ENCODE measurements at places on chromosomes 3 and 15.

- no peak for DNase-seq
Observed at GRCh38 chr3:190545191-190545590, 31.3 kb downstream of the IL1RAP start.

DNA sequence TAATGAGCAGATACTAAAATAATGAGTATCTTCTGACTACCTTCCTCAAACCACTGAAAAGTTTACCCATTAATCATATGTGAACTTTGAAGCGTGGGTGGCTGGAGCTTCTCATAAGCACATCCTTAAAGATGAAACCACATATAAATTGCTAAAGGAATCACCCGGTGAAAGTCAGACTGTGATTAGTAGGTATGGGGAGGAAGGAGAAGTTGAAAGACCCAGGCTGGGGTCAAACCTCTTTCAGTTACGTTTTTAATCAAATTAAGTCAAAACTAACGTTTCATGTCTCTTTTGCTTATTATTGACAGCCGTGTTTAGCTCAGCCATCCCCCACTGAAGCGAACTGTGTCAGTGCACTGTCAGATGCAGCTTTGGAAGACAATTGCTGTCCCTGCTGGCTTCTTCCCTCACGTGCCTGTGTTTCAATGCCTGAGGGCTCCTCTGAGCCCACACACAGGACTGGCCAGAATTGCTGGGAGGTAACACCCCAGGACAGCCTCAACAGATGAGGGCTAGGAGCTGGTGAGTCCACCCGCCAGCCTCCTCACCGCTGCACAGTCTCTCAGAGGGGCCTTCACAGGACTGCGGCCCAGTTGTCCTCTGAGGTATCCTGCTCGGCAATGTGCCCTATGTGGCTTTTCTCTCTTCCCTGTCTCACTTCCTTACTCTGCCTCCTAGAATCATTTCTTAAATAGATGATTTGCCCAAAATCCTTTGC, 29.3 kb upstream of the SH3BP5 start:
- no peak for DNase-seq

GRCh38 chr15:31353931-31354330, 27.3 kb downstream of the KLF13 start:
- DNase-seq: peak; percentile 62

DNA sequence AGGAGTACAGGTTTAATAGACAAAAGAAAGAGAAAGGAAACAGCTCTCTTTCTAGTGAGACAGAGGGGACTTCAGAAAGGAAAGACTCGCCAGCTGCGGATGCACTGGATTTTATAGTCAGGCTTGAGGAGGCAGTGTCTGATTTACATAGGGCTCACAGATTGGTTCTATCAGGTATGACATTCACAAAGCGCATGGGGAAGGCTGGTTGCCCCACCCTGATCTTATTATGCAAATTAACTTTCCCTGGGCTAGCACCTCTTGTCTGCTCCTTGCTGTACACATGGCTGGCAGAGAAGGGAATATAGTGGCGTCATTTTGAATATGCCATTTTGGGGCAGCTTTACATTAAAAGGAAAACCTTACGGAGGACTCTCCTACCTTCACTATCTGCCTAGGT, 938.4 kb upstream of the SEMA6D start:
- no peak for DNase-seq

All from hippocampal formation (tissue), 2 donors.